Femur (tissue), 1 donor: ENCODE measurements at places on chromosomes 1 and 21.

GRCh38 chr21:43676391-43676790, 17.0 kb downstream of the RRP1B start:
- no peak for DNase-seq

DNA sequence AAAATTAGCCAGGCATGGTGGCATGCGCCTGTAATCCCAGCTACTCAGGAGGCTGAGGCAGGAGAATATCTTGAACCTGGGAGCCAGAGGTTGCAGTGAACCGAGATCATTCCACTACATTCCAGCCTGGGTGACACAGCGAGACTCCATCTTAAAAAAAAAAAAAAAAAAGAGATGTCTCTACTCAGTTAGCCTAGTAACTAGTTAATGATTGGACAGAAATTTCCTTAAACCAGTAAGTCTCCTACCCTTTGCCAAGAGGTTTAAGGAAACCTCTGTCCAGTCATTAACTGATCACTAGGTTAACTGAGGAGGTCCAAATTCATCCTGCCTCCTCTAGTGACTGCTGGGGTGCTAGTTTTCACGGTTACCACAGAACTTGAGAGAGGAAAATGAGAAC, 143.9 kb upstream of the UBE2U start:
- no peak for DNase-seq

- DNase-seq: no peak
Observed at GRCh38 chr1:3465091-3465934, 10.8 kb downstream of the ARHGEF16 start.

- no peak for DNase-seq
Observed at GRCh38 chr1:97906567-97907241, 14.1 kb downstream of the DPYD start.

DNA sequence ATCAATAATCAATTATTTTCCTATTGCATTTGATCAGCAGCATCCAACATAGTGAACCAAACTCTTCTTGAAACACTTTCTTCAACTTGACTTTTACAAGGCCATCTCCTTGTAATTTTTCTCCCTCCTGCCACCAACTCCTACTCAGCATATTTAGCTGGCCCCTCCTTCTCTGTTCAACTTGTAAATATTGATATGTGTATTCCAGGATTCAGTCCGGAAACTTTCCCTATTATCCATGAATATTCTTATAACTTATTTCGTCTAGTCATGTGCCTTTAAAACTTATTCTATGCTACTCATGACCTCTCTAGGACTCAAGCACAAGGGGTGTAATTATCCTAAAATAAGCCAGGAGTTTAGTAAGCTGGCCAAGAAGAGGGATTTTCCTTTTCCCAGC, 52.9 kb downstream of the ZNF697 start:
- no peak for DNase-seq

DNA sequence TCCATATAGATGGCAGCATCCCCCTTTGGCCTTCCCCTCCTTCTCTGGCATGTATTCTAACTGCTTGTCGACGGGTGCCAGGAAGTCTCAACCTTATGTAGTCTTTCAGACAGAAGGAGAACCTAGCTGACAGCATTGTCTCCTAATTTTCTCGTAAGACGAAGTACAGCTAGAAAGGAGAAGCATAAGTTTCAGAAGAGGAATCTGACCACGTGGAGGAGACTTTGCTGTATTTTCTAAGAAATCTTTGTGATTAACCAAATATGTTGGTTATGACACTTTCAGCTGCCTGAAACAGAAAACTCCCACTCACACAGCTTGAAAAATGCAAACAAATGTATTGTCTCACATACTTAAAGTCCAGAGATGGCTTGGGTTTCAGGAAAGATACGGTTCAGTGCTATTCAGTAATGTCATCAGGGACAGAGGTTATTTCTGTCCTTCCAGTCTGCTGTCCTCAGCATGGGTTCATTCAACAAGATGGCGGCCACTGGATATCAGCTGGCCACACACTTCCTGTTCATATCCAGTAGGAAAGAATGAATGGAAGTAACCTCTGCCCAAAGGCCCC, 109.5 kb upstream of the ZNF648 start:
- DNase-seq: no peak

- no peak for DNase-seq
Observed at GRCh38 chr1:113046569-113046968, 26.4 kb upstream of the LRIG2 start.

- DNase-seq: peak; percentile 57
Observed at GRCh38 chr21:38861056-38861455, 55.3 kb downstream of the ETS2 start.

DNA sequence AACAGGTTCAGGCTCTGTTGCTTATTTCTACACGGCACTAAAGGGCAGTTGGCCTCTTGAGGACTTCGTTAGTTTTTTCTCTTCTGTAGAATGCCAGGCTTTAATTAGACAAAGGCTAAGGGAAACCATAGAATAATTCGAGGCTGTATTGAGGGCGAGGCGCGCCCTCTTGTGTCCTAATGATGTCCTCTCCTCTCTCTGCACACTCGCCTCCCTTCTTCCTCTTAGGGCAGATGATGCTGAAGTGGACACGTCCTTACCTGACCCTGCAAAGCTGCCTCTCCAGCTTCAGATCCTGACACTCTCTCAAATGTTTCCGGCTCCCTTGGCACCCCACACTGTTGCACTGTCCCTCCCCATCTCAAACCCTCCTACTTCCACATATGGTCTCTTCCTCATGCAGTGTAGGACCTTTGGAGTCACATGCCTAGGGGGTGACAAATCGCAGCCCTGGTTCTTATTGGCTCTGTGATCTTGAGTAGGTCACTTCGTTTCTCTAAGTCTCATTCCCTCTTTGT, 1.9 kb upstream of the ZSCAN20 start:
- DNase-seq: peak; percentile 82

DNA sequence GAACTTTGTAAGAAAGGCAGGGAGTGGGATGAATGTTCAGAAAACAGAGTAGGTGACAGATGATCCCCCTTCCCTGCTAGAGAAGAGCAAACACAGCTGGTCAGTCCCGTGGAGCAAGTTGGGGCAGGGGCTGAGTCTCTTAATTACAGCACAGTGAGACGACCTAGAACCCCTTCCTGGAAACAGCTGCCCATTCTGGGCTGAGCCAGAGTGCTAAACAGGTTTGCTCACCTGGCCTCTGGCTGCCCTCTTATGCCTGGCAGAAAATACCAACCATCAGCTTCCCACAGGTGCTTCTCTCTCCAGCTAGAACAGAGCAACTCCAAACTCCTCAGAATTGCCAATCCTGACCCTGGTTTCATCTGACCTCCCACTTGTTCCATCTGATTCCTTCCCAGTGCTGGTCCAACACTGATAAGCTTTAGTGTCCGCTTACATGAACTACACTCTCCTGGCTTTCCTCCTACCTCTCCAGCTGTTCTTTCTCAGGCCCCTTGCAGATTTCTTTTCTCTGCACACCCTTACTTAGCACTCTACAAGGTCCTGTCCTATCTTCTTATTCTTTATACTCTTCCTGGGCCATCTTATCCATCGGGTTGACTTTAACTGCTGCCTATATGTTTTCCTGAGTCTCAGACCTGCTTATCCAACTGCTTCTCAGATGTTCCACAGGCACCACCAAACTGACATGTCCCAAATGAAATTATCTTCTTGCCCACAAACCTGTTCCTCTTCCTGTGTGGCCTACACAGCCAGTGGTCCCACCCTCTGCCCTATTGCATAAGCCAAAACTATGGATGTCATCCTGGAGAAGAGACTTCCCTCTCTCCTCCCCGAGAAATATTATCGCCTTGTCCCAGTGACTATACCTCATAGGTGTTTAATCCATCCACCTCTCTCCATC, 22.6 kb upstream of the COL9A2 start:
- no peak for DNase-seq

DNA sequence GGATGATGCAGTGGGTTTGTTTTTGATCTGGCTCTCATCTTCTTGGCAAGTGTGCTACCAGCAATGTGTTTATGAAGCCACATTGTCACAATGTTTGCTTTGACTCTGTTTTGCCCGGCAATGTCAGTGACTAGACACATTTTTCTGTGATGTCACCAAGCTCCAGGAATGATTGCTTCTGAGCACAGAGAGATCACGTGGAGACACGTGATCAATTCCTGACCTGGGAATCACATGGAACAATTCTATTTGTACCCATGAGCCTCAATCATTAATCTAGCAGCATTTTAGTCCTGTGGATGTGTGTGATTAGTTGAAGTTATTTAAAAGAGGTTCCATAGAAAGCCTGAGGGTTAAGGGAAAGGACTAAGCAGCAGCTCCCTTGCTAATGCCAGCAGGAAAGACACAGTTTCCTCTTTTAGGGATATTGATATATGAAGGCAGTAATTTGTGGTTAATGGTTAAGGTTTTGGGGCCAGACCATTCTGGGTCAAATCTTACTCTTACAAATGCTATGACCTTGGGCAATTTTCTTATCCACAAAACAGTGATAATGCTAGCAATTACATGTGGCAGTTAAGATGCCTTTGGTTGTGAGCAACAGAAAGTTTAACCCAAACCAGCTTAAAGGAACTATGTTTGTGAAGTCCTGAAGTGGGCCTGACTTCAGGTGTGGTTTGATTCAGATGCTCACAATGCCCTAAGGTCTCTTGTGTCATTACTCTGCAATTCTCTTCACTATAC, 59.0 kb downstream of the FASLG start:
- no peak for DNase-seq

DNA sequence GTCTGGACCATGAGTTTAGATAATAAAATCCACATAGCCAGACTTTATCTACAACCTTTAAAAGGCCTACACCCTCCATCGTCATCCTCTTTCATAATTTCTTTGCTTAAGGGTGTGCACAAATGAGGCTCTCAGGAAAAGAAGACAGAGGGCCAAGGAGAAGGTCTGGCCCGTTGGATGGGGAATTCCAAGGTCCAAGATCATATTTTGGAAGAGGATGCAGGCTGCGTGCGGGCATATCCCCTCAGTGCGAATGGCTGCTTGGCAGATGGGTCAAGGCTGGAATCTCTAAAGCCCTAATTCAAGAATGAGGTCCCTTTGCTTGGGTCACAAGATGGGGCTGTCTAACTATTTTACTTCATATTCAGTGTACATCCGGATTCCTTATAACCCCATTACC, 782.2 kb upstream of the NCAM2 start:
- no peak for DNase-seq

DNA sequence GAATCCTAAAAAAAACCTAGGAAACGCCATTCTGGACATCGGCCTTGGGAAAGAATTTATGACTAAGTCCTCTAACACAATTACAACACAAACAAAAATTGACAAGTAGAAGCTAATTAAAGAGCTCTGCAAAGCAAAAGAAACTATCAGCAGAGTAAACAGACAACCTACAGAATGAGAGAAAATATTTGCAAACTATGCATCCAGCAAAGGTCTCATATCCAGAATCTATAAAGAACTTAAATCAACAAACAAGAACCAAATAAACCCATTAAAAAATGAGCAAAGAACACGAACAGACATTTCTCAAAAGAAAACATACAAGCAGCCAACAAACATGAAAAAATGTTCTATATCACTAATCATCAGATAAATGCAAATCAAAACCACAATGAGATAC, 58.6 kb downstream of the PTGFR start:
- no peak for DNase-seq

DNA sequence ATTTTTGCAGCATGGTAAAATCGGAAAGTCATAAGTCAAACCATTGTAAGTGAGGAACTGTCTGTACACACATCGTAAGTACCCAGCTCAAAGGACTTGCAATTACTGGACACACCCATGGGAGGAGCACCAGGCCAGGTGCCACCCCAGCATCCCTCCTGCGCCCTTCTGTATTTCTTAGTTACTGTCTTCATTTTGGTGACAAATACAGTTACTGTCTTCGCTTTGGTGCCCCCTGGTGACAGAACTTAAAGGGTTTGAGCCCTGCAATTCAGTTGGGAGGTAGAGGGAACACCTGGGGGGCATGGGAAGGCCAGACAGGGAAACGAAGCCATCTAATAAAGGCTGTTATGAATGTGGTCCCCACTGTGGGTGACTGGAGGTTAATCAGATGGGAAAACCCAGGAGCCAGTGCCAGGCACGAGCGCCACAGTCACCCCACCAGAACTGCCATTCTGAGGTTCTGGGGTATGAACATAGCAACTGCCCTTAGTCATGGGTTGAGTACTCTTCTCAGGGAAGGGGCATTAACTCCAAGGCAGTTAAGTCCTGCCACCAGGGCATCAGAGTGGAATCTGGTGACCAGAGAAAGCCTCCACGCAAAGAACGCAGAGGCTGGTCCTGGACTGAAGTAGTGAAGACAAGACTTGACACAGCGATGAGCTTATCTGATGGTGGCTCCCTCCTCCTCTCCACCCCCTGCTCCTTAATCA, 612.9 kb downstream of the PTPRU start:
- no peak for DNase-seq

- DNase-seq: no peak
Observed at GRCh38 chr21:41794600-41794999, 27.7 kb upstream of the RIPK4 start.

GRCh38 chr1:66758241-66758755, 6.0 kb downstream of the DYNLT5 start:
- no peak for DNase-seq

DNA sequence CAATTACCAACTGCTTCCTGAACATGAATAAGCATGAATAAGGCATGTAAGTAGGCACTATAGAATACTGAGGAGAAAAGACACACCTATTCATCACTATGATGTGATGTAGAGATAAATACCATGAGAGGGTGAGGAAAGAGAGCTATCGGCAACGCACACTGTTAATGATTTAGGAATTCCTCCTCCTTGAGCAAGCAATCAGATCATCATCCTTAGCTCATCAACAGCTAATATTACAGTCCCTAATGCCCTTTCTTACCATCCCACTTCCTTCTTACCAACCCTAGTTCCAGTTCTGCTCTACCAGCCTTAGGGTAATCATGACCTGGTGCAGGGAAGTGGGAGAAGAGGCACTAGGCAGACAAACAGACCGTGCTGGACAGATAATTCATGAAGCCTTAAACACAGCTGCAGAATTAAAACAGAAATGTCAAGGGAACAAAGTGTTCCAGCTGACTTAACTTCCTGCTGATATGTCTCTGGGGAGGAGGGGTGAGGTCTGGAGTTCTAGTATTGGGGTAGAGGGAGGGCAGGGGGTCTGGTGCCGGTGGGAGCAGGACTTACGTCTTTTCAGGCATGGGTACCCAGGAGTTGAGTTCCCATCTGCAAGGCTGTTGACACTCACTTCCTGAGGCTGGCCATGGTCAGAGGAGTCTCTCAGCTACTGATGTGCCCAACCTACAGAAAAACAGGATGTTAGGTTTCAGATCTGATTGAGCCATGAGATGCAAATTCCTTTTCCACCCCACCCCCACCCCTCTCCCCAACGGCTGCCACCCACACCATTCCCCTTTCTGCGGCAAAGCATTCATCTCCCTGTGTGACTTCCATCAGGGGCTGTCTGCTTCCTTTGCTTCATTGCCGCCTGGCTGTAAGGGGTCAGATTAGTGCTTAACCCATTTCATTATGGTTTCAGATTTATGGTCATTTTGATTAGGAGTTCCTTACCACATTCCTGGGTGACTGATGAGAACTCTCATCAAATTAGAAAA, 12.6 kb upstream of the RCSD1 start:
- peak; percentile 63 for DNase-seq

- no peak for DNase-seq
Observed at GRCh38 chr1:207836591-207837347, 74.2 kb downstream of the CD34 start.

GRCh38 chr1:206693592-206693991, 8.9 kb downstream of the MAPKAPK2 start:
- no peak for DNase-seq

GRCh38 chr1:228982637-228983036, 247.4 kb downstream of the RHOU start:
- DNase-seq: peak; percentile 20
